ENCODE measurements at places on chromosomes 1 and 21. TPM values are rescaled to one million over a fixed set of nuclear protein-coding genes. Genes with fewer than 3 reads are reported as not detected.

Gene LCE2C
- not detected for total RNA-seq

Gene POU3F1
- total RNA-seq, result not detected

Gene KCNJ10
- not detected for total RNA-seq

DNA sequence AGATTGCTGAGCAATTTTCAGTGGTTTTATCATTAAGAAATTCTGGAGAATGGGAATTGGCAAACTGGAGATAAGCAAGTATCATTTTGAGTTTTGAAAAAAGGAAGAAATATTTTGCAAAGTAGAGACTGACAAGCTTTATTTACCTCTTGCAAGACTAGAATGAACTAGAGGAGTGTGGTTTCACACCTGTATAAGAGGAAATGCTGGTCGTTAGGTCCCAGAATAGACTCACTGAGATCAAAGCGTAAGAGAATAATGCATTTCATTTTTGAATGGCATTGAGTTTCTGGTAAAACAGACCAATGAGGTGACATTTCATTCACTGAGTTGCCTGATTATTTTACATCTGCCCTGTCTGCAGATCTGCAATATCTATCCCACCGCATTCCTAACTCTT is 308.1 kb downstream of the ADGRL2 start:
- DNase-seq, result no peak

- no peak for DNase-seq
Observed at GRCh38 chr1:64877151-64877550, 89.2 kb downstream of the JAK1 start.

GRCh38 chr1:72284084-72284347 is 1.7 kb upstream of the NEGR1 start:
- DNase-seq, result no peak

GRCh38 chr1:201693890-201694607 is 134.9 kb upstream of the IPO9 start:
- no peak for DNase-seq

DNA sequence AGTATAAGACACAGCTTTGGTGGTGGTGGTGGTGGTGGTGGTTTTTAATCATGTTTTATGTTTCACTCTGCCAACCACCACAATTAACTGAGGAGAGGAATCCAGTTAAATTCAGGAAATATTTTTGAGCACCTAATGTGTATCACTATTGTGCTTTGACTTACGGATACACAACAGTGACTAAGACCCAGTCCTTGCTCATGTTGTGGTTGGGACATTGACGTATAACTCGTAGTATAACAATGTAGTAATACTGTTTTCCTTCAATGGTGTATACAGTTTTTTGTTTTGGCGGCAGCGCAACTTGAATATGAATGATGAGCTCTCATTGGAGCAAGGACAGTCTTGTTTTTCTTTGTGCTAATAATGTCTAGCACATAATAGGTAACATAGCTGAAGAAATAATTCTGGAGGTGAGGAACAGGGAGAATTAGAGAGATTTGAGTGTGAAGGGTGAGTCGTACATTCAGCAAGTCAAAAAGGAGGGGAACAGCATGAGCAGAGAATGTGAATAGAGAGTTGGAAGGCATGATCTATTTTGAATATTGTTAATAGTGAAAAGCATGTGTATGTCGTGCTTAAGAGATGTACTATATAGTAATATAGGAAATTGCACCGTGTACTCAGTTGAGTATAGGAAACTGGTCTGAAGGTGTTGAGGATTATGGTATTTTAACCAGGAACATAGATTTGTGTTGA is 5.5 kb downstream of the CACYBP start:
- no peak for DNase-seq

- no peak for DNase-seq
Observed at GRCh38 chr1:36008546-36009197, 75.2 kb upstream of the TEKT2 start.

DNA sequence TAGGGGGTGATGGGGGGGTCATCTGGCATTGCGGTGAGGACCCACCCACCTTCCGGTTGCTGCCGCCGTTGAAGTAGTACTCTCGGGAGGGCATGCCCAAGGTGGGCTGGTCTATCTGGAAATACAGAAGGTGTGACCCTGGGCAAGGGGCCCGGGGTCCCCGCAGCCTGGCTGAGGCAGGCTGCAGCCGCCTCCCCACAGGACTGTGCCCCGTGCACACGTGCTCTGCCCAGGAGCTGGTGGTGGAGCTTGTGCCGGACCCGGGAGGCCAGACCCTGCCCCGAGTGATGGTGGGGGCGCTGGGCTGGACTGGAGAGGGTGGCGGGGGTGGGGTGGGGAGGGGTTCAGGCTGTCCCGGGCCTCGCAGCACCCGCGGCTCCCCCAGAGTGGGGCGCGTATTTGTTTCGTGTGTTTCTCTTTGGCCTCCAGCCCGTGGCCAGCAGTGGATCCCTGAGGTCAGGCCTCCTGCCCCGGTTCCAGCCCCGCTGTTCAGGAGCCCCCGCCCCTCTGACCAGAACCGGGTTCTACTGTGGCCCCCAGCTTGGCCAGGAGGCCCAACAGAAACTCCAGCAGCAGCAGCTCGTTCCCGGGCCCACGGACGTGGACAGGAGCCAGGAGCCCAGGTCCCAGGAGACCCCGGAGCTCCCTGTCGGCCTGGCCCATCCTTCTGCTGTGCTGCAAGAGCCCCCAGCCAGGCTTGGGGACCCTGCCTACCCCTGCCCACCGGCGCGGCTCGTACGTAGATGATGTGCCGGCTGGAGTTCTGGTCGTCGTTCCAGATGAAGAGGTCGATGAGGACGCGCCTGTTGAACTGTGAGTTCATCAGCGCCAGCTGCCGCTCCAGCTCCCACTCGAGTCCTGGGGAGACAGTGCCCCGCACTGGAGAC is 19.2 kb downstream of the PRXL2B start:
- no peak for DNase-seq

DNA sequence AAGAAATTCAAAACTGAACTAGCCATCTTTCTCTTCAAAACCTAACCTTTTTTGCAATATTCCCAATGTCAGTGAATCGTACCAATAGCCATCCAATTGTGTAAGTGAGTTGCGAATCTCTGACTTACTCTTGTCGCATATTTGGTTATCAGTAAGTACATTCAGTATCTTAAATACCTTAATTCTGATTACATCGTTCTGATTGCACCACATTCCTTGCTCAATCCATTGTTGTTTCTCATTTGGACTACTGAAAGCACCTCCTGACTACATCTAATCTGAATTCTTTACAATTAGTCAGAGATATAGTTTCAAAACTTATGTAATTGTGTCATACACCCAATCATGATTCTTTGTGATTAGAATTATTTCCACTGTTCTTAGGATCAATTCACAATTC is 16.8 kb upstream of the BRINP3 start:
- DNase-seq, result no peak

DNA sequence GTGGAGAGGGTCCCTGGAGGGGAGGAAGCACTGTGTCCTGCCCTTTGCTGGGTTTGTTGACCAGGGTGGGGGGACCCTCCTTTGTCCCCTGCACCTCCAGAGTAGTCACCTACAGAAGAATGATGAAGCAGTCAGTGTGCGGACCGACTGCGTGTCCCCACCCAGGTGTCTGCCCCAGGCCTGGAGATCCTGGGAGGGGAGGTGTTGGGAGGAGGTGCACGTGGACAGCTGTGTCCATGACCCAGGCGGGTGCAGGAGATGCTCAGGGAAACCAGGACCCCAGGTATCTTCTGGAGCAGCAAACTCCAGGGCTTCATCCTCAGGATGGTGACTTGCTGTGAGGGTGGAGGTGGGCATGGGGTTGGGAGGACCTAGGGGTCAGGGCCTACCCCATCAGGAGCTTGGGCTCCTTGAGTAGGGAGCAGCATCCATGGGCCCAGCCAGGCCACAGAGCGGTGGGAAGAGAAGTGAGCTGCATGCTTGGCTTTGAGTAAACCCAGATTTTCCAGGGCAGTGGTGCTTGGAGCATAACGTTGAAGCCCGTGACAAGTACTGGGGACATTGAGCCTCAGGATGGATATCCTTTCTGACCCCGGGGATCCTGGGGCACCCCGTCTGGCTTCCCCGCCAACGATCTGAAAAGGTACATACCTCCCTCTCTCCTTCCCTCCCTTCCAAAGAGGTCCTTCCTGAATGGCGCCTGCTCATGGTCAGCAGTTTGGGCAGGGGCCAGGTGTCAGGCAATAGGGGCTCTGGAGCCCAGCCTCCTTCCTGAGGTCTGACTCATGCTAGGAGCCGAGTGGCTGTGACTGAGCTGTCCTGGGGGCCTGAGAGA is 13.7 kb downstream of the ACTRT2 start:
- DNase-seq, result no peak

- DNase-seq, result no peak
Observed at GRCh38 chr1:244054247-244054923, 3.3 kb downstream of the ZBTB18 start.
